Ascending aorta (tissue), 2 donors: ENCODE measurements at places on chromosomes 2 and 18.

DNA sequence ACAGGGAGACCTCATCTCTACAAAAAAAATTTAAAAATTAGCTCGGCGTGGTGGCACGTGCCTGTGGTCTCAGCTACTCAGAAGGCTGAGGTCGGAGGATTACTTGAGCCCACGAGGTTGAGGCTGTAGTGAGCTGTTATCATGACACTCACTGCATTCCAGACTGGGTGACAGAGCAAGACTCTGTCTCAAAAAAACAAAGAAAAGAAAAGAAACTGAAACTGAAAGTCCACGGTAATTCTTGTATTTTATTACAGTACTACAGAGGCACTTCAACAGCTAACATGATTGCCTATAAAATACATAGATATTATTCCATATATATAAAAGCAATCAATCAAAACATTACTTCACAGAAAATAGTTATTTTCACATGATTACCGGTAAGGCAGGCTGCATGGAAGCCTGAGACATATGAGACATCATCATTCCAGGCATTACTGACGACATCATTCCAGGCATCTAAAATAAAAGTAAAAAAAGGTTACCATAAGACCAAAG is 23.1 kb downstream of the PRPF40A start:
- no peaks in the 10 kb centered on the region for H3K4me1 ChIP-seq
- peaks cover 18% of the 10 kb centered on the region for H3K36me3 ChIP-seq
- no peak for DNase-seq
- H3K27ac ChIP-seq: no peak overlapping the region

DNA sequence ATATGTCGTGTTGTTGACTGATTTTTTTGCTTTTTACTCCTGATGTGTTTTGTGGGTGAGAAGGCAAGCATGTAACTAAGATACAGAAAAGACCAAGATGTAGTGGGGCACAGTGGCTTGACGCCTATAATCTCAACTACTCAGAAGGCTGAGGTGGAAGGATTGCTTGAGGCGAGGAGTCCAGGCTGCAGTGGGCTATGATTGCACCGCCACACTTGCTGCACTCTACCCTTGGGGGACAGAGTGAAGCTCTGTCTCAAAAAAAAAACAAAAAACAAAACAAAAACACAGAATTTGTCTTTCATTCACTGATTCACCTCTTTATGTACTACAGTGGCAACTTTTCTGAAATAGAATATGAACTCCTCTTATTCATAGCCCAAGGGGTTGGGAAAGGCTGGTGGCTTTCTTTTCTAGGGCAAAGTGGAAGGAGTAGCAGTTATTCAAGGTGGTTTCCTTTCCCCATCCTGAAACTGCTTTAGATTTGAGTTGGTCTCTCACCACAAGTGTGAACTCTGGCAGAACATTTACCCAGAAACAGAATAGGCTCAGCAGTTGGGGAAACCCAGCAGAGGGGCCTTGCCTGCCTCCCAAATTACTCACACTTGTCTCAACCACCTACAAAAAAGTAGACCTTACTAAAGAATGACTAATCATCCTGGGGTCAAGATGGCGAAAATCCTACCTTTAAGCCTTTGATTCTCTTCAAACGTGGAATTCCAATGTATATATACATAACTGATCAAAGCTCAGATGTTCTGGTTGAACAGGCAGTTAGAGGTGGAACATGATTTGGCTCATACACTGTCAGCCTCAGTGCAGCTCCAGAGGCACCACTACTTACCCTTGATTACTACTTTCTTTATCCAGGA is 6.5 kb downstream of the TANK start:
- H3K27ac ChIP-seq: no peak overlapping the region
- peaks cover 37% of the 10 kb centered on the region for H3K4me1 ChIP-seq
- no peaks in the 10 kb centered on the region for H3K27me3 ChIP-seq
- H3K4me3 ChIP-seq: no peak overlapping the region

DNA sequence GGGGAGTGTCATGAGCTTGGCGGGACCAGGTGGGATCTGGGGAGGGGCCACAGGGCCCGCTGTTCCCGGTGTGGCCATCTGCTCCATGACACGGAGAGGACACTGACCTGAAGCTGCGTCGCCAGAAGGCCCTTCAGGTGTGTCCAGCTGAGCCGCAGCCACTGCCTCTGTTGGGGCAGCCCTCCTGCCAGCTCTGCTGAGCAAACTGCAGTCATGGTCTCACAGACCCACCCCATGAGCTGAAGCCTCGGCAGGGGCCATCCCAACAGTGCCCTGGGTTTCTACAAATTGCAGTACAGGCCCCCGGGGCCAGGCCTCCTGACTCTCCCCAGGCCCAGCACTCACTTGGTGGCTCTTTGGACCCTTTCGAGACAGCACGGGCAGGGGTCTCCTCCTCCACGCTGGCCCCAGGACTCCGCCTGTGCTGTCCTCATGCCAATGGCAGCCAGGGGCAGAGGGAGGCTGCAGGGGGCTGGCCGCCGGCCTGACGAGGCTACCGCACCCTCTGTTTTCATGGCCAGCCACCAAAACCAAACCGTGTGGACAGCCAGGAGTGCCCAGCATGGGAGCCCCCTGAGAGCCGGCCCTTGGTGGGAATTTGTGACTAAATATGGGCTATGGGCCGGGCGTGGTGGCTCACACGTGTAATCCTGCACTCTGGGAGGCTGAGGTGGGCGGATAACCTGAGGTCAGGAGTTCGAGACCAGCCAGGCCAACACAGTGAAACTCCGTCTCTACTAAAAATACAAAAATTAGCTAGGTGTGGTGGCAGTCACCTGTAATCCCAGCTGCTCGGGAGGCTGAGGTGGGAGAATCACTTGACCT is 175.2 kb upstream of the SALL3 start:
- DNase-seq: no peak
- no peaks in the 10 kb centered on the region for H3K4me1 ChIP-seq
- H3K36me3 ChIP-seq: no peaks in the 10 kb centered on the region
- no peak overlapping the region for H3K27ac ChIP-seq
- H3K4me3 ChIP-seq: no peak overlapping the region

DNA sequence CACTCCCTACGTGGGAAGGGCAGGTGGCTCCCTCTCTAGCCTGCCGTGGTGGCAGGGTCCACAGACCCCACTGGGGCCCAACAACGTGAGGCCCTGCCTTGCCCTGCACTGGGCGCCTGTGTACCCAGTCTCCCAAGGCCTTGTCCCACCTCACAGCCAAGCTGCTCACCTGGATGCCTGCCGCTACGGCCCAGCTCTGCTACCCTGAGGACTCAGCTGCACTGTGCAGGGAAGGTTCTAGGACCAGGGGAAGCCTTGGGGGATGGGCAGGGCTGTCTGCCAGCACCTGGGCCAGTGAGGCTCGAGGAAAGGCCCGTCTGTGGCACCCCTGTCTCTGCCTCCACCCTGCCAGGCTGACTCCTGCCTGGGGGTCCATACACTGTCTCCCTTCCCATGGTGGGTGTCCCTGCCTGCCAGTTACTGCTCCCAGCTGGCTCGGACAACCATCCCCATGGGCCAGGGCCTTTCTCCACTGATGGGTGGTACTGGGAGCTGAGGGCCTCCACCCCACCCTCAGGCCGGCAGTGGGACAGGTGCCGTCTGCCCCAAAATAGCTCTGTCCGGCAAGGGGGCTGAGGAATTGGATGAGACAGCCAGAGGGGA is 33.2 kb downstream of the HS6ST1 start:
- H3K4me3 ChIP-seq: no peak overlapping the region
- no peak for DNase-seq
- H3K36me3 ChIP-seq: peaks cover 11% of the 10 kb centered on the region
- H3K27ac ChIP-seq: no peak overlapping the region
- no peaks in the 10 kb centered on the region for H3K27me3 ChIP-seq

DNA sequence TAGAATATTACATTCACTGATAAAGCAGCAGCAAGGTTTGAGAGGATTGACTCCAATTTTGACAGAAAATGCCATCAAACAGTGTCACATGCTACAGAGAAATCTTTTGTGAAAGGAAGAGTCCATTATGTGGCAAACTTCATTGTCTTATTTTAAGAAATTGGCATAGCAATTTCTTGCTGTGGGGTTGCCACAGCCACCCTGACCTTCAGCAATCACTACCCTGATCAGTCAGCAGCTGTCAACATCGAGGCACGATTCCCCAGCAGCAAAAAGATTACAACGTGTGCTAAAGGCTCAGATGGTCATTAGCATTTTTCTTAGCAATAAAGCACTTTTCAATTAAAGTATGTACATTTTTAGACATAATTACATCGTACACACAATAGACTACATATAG is 74.7 kb downstream of the PRKCE start:
- DNase-seq: no peak
- no peaks in the 10 kb centered on the region for H3K27me3 ChIP-seq
- H3K27ac ChIP-seq: no peak overlapping the region
- no peak overlapping the region for H3K4me3 ChIP-seq

DNA sequence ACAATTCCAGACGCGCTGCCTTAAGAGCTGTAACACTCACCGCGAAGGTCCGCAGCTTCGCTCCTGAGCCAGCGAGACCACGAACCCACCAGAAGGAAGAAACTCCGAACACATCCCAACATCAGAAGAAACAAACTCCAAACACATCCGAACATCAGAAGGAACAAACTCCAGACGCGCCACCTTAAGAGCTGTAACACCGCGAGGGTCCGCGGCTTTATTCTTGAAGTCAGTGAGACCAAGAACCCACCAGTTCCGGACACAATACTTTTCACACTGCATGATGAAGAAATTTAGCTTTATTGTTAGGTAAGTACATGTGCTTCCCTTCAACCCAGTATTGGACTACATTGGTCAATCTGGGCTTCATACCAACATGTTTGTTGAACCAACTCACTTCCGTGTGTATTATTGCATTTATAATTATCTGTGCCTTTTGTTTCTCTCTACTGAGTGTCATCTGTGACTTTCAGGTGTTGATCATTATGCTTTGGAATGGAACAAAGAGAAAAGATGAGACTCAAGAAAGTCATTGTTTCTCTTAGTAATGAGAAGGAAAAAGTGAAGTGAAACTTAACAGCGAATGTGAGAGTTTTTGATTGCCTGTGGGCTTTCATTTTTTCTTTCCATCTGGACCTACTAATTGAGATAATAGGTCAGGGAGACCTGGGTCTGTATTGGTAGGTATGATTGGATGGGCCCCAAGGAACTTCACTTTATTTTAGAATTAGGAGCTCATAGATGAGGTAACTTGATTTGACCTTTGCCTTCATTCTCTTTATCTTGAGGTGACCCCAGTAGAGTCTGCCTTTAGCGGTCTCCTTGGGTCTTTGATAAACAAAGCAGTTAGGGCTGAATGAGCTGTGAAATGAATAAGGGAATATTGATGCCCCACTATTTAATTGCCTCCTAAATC is 76.1 kb upstream of the CAVIN2 start:
- DNase-seq: no peak
- peaks cover 2% of the 10 kb centered on the region for H3K4me1 ChIP-seq
- no peaks in the 10 kb centered on the region for H3K27me3 ChIP-seq

- peaks cover 8% of the 10 kb centered on the region for H3K4me1 ChIP-seq
- H3K27me3 ChIP-seq: no peaks in the 10 kb centered on the region
- H3K4me3 ChIP-seq: no peak overlapping the region
- no peaks in the 10 kb centered on the region for H3K36me3 ChIP-seq
- no peak for DNase-seq
- H3K27ac ChIP-seq: no peak overlapping the region
These were observed 62.7 kb downstream of the ZFP36L2 start for GRCh38 chr2:43163584-43164270.
